ENCODE measurements at places on chromosomes 2 and 18.

DNA sequence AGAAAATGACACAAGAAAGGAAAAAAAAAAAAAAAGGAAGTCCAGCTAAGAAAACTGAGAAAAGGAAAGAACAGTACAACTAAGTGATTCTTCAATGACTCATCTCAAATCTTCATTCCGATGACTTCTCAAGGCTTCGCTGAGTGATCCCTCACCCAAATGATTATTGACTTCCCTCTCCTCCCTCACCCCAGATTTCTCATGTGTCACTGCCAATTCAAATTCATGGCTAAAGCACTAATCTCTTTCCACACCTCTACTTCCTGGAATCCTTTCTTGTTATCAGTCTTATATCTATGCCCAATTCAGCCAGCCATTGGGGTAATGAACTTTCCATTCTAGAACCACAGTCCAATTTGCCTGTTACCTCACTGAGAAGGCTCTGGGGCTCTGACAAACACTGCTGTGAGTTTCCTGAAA lies 7.2 kb upstream of the ABCB11 start:
- H3K36me3 ChIP-seq = no peaks in the 10 kb centered on the region
- no peak overlapping the region for H3K27ac ChIP-seq
- H3K27me3 ChIP-seq = no peaks in the 10 kb centered on the region
- H3K4me3 ChIP-seq = no peak overlapping the region
- DNase-seq = no peak

- DNase-seq = no peak
- H3K36me3 ChIP-seq = no peaks in the 10 kb centered on the region
- no peak overlapping the region for H3K27ac ChIP-seq
- no peaks in the 10 kb centered on the region for H3K4me1 ChIP-seq
- no peaks in the 10 kb centered on the region for H3K27me3 ChIP-seq
These were observed 175.5 kb downstream of the ZNF407 start for GRCh38 chr18:74773171-74773624.

DNA sequence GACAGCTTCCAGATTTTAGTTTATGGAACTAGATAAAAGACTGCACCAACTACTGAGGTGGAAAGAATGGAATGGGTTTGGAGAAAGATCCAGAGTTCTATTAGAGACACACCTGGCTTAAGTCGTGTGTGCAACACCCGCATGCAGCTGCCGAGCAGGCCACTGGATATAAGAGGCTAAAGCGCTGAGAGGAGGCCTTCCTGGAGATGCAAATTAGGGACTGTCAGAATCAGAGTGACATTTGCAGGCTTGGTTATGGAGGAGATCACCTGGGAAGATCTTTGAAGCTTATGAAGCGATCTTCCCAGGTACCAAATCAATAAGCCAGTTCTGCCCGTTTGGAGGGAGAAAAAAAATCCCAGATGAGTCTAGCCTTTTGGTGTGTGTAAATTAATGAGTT lies 30.4 kb upstream of the KLHL29 start:
- H3K27ac ChIP-seq = no peak overlapping the region
- H3K27me3 ChIP-seq = no peaks in the 10 kb centered on the region

GRCh38 chr2:44964752-44965236 lies 23.3 kb downstream of the SIX3 start:
- no peaks in the 10 kb centered on the region for H3K36me3 ChIP-seq
- no peak overlapping the region for H3K27ac ChIP-seq
- DNase-seq = no peak
- no peak overlapping the region for H3K4me3 ChIP-seq
- H3K4me1 ChIP-seq = no peaks in the 10 kb centered on the region

DNA sequence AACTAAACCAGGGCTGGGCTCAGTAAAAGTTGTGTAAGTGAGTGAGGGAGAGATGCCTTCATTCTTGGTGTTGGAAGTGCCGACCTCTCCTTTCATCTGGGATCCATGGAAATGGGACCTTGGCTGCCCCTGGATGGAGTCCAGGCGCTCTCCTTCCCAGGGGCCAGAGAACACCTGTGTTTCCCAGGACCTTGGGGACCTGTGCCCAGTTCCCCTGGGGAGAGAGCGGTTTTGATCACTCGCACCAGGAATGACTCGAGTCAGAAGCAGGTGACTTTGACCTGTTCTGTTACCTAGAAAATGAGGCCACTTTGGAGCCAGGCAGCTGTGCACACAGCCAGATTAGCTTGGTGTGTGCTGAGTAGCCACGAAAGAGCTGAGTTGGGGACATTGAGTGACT lies 97.3 kb downstream of the SH3BP4 start:
- no peaks in the 10 kb centered on the region for H3K36me3 ChIP-seq
- no peaks in the 10 kb centered on the region for H3K27me3 ChIP-seq
- no peak overlapping the region for H3K27ac ChIP-seq
- DNase-seq = no peak
- no peak overlapping the region for H3K4me3 ChIP-seq

DNA sequence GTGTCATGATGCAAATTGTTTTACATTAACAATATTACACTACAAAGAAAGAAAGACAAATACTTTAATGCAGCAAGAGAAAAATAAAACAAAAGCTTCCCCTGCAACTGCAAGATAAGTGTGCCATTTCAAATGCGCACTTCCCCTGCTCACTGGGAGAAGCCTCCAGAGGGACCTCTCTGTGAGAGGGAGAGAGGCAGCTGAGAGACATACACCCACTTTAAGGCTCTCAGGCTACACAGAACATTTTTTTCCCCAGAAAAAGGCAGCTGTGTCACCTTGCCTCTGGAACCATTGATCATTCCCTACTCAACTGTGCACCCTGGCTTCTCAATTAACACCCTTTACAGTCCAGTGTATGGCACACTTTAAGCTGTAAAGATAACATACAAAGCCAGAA lies 75.2 kb downstream of the DPP4 start:
- no peak for DNase-seq
- H3K27ac ChIP-seq = no peak overlapping the region
- H3K27me3 ChIP-seq = no peaks in the 10 kb centered on the region
- H3K4me1 ChIP-seq = peaks cover 12% of the 10 kb centered on the region
- H3K4me3 ChIP-seq = no peak overlapping the region
- H3K36me3 ChIP-seq = no peaks in the 10 kb centered on the region

DNA sequence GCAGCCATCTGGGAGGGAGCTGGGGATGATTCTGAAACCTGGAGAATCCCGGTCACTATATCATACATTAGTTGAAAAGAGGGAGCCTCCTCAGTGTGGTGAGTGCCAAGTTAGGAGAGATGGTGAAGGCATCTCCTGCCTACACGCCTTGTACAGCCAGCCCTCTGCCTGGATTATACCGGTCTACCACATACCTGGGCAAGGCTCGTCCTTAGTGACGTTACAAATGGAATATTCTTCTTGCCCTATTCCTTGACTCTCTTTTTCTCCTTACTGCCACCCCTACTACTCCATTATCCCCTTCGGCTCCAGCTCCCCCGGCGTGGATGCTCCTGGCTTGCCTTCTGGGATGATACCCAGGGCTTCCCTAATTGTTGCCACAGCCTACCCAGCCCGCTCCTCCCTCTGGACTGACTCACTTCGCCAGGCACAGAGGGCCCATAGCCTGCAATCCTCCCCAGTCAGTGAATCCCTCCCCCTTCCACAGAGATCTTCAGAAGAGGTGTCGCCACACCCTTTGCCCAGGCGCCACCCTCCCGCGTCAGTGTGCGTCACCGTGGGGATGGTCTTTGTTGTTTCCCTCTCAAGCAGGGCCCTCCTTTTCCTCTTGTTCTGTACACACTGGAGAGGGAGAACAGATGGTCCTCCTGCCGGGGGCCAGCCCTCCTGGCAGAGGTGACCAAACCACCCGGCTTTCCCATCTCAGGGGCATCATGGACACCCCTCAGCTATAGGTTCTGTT lies 115.2 kb upstream of the EPAS1 start:
- no peaks in the 10 kb centered on the region for H3K36me3 ChIP-seq
- no peak overlapping the region for H3K4me3 ChIP-seq
- H3K27ac ChIP-seq = no peak overlapping the region
- H3K4me1 ChIP-seq = no peaks in the 10 kb centered on the region
